CMK (cell line): ENCODE measurements at places on chromosomes 1 and 21.
A peak's percentile ranks its signal among the peaks of the same experiment; 100 is the strongest.

DNA sequence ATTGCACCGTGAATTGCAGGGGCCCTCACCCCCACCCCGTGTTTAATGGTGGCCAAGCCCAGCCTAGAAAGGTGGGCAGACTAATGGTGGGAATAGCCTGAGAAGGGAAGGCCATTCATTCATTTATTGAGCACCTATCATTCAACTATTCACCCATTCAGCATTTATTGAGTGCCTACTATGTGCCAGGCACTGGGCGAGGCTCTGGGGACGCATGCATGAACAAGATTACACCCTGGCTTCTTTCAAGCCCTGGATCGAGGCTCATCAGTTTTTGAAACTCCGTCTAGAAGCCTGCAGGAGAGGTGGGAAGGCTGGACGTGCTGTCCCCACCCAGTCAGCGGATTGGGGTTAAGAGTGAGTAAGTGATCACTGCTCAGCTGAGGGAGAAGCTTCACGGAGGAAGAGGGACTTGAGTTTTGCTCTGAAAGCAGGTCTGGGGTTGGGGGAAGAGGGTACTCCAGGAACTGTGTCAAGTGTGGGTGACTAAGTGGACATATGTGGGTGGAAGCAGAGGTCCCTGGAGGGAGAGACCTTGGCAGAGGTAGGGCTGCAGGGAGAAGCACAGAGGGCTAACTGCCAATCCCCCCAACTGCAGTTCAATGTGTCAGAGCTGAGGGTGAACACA, 35.6 kb downstream of the MEF2D start:
- no peak for DNase-seq

GRCh38 chr1:202252271-202252670, 58.7 kb downstream of the LGR6 start:
- no peak for DNase-seq

DNA sequence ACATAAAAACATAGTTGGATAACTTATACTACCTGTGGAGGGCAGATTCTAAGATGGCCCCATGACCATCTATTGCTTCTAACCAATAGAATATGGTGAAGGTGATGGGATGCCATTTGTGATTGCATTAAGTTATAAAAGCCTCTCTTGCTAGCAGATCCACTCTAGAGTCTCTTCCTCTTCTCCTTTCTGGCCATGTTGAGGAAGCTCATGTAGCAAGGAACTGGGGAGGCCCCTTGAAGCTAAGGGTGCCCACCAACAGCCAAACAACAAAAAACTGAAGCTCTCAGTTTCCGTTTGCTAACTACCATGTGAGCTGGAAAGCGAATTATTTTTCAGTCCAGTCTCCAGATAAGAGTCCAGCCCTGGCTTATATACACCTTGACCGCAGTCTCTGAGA, 16.0 kb upstream of the AGO1 start:
- no peak for DNase-seq

DNA sequence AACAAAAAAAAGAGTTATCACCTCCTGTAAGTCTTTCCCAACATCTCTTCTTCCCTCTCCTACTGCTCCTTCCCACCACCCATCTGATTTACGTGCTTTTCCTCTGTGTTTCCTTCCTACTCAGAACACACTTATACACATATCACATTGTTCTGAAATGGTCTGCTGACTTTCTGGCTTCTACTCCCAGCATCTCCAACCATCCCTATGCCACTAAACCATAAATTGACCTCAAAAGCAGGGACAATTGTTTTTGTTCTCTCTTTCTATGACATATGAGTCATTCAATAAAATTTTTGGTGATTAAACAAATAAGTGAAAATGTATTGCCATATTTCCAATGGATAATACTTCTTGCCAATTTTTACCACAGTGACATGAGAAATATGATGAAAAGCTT, 8.2 kb downstream of the GOLPH3L start:
- DNase-seq = no peak

DNA sequence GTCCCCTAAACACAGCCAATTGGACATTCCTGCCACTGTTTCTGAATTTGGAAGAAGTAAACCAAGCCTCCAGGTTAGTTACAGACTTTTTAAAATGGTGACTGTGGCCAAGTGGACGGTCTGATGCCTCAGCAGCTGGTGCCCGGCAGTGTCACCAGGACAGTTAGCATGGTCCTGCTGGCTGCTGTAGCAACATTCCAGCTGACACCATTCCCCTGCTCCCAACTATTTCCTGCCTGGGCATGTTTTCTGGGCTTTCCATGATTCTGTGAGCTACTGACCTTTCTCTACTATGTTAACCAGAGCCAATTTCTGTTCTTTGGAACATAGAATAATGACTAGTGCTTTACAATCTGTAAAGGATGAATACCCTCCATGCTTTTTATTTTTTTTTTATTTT, 95.0 kb downstream of the TLR5 start:
- no peak for DNase-seq

- DNase-seq = no peak
Measured at GRCh38 chr1:43284065-43284464, 1.3 kb downstream of the C1orf210 start.

DNA sequence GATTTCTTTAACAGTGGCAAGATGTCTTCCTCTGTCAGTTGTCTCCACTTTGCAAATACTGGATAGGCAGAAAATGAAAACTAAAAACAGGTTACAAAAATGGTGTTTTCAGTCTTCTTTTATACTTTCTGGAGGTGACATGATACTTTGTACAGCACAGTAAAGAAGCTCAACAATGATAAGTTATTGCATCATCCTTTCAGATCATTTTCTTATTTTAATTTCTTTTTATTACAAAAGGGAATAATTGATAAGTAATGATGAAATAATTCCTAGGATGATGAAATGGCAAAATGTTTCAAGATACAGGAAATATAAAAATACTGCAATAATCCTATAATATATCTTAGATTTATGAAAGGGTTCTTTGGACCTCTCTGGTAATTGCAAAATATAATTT, 16.5 kb downstream of the GORAB start:
- DNase-seq = no peak

GRCh38 chr1:9573723-9574122, 15.0 kb upstream of the TMEM201 start:
- DNase-seq = no peak

- DNase-seq = no peak
Measured at GRCh38 chr1:75174031-75174760, 40.0 kb downstream of the LHX8 start.

GRCh38 chr1:114648503-114648902, 21.3 kb downstream of the DENND2C start:
- DNase-seq = no peak

GRCh38 chr1:248375446-248375845, at the start of gene OR2T6:
Gene OR2T6 (plus strand): TSS chr1:248375746. CDS start chr1:248387609, 11,863 bp downstream.
- no peak for DNase-seq

GRCh38 chr1:81525085-81525484, 275.6 kb upstream of the ADGRL2 start:
- no peak for DNase-seq

- DNase-seq = no peak
Measured at GRCh38 chr1:202291001-202291400, 50.7 kb downstream of the UBE2T start.

DNA sequence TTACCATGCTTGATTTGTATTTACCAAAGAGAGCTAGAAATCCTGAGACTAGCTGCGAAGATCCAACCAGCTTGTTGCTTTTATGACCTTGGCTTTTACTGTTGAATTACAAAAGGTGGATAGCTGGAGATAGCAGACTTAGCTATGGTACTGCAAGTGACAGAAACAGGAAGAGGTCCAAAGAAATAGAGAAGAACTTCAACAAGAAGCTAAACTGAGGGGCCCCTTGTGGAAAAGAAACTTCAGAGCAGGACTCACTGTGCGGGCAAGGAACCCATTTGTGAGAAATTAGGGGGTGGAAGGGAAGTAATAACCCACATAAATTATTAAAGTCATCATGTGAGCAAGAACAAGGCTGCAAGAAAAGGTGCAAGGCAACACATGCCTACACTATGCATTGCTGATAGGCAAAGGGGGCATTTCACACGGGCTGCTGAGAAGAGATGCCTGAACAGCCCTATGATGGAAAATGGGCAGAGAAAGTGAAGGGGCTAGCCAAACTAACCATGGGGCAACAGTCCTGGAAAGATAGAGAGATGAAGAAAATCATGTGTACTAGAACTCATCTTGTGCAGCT, 116.6 kb upstream of the PRDX6 start:
- no peak for DNase-seq

DNA sequence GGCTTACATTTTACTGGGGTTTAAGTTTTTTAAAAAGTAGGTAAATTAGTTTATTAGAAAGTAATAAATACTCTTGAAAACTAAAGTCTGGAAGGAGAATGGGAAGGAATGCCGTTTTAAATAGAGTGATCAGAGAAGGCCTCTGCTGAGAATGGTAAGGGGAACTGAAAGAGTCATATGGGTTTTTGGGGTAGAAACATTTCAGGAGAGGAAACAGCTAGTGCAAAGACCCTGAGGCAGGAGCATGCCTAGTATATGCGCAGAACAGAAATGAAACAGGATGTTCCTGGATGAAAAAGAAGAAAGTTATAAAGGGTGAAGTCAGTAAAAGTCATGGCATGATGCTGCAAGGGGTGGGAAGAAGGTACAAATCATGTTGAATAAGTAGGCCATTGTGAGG, 38.9 kb downstream of the ZC3H11B start:
- DNase-seq = no peak

- DNase-seq = no peak
Measured at GRCh38 chr1:16165073-16165364, 9.2 kb upstream of the EPHA2 start.

DNA sequence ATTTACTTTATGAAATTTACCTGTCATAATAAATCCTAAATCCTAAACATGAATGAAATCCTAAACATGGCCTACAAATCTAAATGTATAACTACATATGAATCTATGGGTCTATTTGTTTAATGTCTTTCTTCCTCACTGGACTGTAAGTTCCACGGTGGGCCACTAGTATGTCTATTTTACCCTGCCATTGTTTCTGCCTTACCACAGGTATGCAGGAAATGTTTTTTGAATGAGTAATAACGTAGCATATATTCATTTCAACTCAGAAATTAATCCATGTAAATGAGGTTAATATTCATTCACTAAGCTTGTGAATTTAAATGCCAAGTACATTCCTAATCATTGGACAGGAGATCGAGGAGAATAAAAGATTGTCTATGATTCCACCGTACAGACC, 35.3 kb downstream of the B3GALNT2 start:
- DNase-seq = no peak

DNA sequence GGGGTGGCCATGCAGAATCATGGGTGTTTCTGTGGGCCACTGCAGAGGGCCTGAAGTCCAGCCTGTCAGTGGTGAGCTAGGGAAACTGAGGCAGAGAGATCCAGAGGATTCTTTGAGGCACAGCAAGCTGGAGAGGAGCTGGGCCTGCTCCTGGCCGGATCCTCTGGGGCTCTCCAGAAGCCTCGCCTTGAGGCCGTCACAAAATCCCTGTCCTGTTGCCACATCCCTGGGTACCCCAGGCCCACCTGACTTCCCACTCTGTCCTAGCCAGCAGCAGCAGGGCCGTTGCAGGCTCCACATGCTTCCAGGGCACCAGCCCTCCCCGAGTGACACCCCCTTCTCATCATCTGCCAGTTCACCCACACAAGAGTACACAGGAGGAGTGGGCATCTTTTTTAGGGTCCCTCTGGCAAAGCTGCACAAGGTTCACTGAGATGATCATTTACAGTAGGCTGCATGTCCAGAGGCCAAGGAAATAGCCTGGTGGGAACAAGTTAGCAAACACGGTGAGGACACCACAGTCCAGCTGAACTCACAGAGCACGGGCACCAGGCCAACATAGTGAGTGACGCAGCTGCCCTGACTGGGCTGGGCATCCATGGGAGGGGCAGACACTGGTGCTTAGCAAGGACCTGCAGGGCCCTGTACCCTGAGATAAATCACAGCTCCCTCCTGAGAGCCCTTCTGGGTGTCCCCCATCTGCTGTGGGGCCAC, 25.1 kb upstream of the TSPEAR start:
- DNase-seq = no peak

- DNase-seq = no peak
Measured at GRCh38 chr1:84862810-84863251, 30.2 kb downstream of the LPAR3 start.

DNA sequence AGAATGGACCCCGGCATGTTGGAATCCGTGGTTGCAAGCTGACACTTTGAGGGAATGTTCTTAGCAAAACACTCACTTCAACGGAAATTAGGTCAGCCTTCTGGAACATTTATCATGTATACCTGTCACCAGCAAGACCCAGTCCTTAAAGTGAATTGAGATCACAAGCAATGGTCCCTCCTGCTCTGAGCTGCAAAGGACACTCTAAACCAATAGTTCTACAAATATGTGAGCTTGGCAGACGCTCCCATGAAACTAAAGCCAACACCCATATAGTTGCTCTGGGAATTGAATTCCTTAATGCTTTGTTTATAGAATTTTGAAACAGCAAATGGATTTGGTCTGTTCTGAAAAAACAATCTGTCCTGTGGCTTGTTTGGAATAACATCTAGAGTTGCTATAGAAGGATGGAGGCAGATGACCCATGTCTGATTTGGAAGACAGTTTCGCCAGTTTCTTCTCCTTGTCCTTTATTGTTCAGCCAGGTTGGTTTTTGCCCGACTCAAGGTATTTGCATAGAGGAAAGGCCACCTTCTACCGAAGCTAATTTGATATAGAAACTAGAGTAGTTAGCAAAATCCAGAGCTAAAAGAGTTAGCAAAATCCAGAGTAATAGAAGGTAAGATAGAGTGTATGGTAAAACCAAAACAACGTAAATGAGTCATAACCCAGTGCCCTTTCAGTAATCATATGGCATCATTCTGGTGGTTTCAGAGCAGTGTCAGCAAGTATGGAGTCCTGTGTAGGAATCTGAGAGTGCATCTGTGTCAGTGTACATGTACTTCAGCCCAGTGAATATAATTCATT, 236.2 kb downstream of the NFIA start:
- DNase-seq = no peak

DNA sequence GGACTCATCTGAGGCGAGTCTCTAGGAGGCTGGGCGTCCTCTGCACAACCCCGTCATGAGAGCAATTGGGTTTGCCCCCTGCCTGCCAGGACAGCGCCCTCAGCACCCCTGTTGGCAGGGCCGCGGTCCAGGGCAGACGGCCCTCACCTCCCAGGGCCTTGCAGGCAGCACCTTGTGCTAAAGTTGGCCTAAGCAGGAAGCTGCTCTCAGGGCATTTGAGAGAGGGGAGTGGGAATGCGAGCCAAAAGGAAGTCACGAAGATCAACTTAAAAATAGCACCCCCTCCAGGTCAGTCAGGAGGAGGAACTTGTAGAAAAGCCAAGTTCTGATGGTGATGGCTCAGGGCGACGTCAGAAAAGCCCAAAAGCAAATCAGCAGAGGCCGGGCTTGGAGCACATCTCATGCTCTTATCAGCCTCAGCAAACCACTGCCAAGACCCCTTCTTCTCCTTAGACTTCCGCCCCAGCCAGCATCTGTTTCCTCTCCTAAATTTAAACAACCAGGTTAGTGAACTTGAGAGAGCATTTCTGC, 12.6 kb upstream of the ADORA3 start:
- DNase-seq = peak; percentile 96

- no peak for DNase-seq
Measured at GRCh38 chr1:166960858-166961474, 14.4 kb downstream of the ILDR2 start.
